Brain pericyte (primary cell): ENCODE measurements at places on chromosomes 2 and 18.

- DNase-seq: no peak
Observed at GRCh38 chr2:60715561-60715960, 40.5 kb upstream of the PAPOLG start.

DNA sequence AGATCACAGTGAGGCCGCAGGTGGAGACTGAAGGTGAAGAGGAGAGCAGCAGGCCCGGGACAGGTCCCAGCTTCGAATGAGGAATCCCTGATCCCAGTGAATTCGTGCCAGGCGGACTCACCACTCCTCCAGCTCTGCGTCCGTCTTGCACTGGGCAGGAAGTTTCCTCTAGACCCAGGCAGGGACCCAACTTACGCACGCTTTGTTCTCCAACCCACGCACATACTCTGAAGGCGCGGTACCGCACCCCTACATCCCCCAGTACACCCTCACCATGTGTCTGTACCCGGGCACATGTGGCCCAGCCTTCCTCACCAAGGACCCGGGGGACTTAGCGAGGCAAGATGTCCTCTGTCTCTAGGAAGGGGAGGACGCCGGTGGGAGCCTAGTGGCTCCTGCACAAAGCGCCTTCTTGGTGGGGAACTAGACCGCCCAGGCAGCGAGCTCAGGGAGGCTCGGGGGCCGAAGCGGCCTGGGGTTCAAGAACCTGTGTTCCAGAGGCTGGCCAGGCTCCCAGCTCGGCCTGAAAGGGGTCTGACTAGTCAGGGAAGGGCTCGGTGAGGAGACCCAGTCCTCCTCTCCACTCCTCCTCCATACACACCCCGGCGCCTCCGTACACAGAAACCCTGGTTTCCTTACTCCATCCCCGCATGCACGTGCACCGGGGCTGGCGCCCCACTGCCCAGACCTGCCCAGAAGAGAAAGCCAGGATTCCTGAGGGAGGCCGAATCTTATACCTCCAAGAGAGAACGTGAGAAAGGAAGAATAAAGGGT lies 38.3 kb upstream of the ATP6V1B1 start:
- no peak for DNase-seq

DNA sequence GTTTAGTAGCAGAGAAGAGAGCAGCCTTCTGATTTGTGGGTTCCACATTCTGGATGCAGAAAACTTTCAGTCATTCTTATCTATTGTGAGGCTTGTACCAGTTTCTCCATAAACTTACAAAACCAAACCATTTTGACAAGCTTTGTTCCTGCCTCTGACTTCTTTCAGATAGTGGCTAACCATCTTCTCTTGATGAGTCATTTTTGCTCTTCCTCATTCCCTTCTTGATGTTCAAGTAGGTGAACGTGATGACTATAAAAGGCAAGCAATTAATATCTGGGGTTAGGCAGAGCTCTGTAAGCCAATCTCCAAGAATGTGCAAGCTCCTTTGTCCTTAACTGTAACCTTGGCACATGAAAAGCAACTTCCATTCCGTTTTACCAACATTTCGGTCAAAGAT lies 2083.1 kb upstream of the PIK3C3 start:
- DNase-seq: no peak

DNA sequence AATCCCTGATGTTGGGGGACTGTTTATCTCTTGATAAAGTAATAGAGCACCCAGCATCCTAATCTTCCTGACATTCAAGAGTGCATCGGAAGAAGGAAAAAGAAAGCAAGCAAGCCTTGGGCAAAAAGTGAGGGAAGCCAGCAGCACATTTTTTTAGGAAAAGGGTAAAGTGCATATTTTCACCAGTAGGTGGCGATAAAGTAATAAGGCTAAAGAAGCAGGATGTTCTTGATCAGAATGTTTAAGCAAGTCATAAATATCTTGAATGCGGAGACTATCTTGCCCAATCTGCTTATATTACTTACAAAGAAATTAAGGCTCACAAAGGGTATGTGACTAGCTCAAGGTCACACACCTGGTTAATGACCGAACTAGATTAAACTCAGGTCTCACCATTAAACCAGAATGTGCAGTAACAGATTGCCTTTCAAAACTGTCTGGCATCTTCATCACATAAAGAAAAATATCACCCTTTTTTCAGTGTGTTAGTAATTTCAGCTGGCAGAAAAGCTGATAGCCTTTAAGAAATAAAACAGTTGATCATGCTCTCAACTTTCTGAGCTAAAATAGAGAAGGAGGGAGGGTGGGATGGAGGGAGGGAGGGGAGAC lies 83.8 kb downstream of the VIT start:
- peak; percentile 33 for DNase-seq

- no peak for DNase-seq
Observed at GRCh38 chr2:70706026-70706795, 61.8 kb downstream of the ADD2 start.

DNA sequence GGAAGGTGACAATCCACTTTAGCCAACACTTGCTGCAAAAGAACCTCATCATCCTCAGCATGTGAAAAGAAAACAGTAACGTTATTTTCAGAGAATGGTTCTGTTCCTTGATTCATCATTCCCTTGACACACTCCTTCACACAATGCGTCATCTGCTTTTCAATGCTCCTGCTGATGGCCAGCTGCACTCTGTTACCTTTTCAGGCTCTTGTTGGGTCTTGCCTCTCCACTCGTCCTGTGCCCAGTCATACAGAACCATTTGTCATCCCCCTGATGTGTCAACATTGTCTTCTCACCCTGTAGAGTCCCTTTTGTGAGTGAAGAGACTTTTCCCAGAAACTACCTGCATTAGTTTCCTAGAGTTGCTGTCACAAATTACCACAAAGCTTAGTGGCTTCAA lies 12.2 kb upstream of the DTNA start:
- DNase-seq: no peak

- DNase-seq: no peak
Observed at GRCh38 chr2:149825473-149825872, 237.9 kb upstream of the MMADHC start.

DNA sequence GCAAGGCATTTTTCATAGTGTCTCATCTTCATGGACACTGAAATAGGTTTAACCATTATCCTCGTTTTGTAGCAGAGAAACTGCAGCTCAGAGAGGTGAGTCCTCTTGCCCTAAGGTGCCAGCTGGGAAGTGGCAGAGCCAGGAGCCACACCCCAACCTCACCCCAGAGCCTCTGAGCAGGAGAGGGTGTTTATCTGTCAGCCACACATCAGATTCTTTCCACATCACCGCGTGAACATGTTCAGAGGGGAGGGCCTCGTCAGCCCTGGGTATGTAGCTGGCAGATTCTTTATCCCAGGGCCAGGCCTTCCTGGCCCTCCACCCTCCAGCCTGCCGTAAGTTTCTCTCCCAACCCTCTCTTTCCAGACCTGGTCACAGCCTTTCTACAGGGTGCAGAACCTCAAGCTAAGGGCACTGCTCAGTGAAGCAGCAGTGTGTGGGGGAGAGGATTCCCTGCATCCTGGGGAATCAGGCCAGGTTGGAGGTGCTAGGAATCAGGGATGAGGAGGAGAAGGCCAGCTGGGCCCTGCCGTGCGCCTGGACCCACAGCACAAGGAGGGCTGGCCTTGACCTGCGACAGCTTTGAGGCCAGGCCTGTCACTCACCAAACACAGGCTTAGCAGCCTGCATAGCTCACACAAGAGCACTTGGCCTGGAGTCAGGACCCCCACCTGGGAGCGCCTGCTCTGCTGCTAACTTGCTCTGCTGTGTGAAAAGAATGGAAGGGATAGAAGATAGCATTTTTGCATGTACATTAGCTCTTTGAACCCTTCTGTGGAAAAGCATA lies 111.3 kb upstream of the MCFD2 start:
- DNase-seq: no peak

DNA sequence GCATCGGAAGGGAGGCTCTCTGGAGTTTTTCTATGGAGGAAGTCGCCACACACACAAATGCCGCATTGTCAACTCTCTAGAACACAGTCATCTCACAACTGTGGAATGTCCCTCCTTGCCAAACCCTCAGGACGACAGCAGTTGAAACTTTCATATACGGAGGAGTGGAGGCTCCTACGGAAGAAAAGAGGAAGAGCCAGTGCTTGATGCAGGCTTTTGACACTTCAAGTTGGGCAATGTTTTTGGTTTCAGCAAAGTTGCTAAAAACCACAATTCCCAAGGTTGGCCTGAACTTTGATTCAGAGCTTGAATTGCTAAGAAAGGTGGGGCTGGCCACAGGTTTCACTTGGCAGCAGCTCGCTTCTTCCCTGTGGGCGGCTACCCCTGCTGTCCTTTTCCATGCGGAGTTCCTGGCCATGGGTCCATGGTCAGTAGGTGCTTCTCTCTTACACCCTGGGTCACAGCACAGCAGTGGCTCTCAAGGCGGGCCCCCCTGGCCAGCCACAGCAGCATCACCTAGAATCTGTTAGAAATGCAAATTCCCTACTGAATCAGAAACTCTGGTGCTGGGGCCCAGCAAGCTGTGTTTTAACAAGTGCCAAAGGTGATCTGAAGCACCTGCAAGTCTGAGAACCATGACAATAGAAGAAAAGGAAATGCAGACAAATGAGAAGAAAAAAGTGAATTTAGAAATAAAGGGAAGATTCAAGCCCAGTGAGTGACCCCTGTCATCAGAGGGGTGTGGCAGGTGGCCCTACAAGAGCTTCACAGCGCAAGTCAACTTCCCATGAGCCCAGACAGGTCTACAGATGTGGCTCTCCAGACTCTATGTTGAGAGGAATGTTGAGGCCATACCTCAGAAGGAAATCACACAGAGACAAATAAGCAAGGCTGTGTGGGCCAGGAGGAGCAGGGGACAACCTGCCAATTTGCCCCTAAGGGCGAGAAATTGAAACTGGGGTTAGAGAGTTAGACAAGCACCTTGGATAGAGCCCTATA lies 856.4 kb downstream of the RNF144A start:
- no peak for DNase-seq

- no peak for DNase-seq
Observed at GRCh38 chr18:38933910-38934510, 1368.4 kb upstream of the CELF4 start.

- no peak for DNase-seq
Observed at GRCh38 chr2:21317131-21317530, 193.4 kb downstream of the TDRD15 start.

DNA sequence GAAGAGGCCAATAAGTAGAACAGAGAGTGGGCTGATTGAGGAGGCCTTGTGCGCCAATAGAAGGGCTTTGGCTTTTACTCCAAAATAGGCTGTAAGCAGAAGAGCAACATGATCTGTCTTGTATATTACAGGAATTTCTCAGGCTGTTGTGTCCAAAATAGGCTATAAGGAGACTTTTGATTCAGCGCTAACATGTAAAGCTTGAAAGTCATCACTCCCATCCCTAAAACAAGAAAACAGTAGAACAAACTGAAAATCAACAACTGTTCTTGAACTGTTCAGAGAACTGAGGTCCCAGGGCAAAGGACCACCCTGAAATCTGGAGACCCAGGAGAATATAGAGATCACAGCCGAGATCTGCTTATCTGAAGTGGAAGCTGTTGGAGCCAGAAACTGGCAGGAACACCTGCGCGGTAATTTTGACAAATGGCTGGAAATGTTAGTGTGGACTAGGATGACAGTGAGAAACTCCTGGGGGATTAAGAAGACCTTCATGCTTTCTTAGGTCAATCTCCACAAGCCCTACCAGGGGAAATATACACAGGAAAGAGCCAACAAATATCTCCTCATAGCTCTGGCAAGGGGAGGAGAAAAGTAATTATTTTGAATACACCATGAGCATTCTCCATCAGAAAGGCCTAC lies 258.6 kb downstream of the RBM43 start:
- no peak for DNase-seq

DNA sequence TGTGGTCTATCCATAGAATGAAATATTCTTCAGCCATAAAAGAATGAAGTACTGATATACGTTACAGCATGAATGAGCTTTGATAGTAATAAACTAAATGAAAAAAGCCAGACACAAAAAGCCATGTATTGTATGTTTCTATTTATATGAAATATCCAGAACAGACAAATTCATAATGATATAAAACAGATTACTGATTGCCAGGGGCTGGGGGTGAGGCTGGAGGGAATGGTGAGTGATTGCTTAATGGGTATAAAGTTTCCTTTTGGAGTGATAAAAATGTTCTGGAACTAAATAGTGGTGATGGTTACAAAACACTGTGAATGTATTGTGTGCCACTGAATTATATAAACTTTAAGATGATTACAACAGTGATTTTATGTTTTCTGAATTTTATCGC lies 200.5 kb downstream of the MC4R start:
- DNase-seq: no peak

DNA sequence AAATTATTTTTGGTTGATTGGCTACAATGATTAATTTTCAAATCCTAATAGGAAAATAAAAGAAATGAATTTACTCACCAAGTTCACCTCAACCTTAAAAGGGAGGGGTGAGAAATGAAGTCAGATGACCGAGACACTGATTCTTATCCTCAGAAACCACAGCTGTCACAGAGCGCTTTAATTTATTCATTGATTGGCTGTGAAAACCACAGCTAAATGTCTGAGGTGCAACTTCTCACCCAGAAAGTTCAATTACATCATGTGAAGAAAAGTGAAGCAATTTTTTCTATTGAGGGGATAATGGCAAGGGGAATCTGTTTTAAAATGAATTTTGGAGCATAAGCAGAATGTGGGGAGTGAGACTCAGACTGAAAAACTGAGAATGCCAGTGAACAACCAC lies 128.4 kb downstream of the RNF152 start:
- DNase-seq: no peak

- no peak for DNase-seq
Observed at GRCh38 chr18:61766266-61766884, 126.4 kb downstream of the RNF152 start.

- DNase-seq: no peak
Observed at GRCh38 chr2:172086241-172087206, 1.2 kb downstream of the DLX1 start.

DNA sequence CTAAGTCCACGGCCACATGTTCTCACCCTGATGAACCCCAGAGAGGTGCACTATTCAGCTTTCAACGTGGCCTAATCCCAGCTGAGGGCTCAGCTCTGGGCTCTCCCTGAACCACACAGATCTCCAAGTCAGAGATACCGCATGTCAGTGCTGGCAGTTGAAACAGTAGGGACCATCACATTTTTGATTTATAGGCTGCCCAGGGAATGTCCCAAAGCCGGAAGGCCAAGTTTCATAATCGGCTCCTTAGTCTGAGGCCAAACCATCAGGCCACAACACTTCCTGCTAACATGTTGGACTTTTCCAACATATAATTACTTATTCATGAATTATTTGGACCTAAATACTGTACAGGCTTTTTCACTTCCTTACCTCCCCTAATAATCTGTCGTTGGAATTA lies 91.9 kb upstream of the KLHL29 start:
- no peak for DNase-seq

- no peak for DNase-seq
Observed at GRCh38 chr2:64888591-64889309, 100.4 kb upstream of the SLC1A4 start.

GRCh38 chr2:152336854-152337510 lies 2.0 kb downstream of the FMNL2 start:
- DNase-seq: no peak

GRCh38 chr2:41937921-41938708 lies 109.7 kb upstream of the PKDCC start:
- DNase-seq: no peak

GRCh38 chr2:64720535-64721319 lies 67.0 kb upstream of the SERTAD2 start:
- no peak for DNase-seq

GRCh38 chr18:59477849-59478248 lies 118.8 kb upstream of the LMAN1 start:
- DNase-seq: no peak

GRCh38 chr18:48308027-48308635 lies 101.1 kb downstream of the ZBTB7C start:
- DNase-seq: no peak

- DNase-seq: no peak
Observed at GRCh38 chr2:18378020-18378653, 182.3 kb downstream of the RDH14 start.

GRCh38 chr2:157376041-157376440 lies 50.4 kb upstream of the ERMN start:
- no peak for DNase-seq
